SK-N-SH (cell line): ENCODE measurements at places on chromosomes 2 and 18. TPM values are rescaled to one million over a fixed set of nuclear protein-coding genes. Genes with fewer than 3 reads are reported as not detected.

GRCh38 chr18:78378403-78378802 is 601.2 kb upstream of the SALL3 start:
- H3K27me3 ChIP-seq: no peaks in the 10 kb centered on the region
- no peaks in the 10 kb centered on the region for H3K4me1 ChIP-seq
- H3K36me3 ChIP-seq: no peaks in the 10 kb centered on the region
- no peak overlapping the region for H3K4me3 ChIP-seq
- H3K27ac ChIP-seq: no peak overlapping the region

GRCh38 chr2:240946654-240947053 is 40.5 kb downstream of the CROCC2 start:
- H3K4me3 ChIP-seq: no peak overlapping the region
- no peaks in the 10 kb centered on the region for H3K36me3 ChIP-seq
- no peak overlapping the region for H3K27ac ChIP-seq
- H3K27me3 ChIP-seq: no peaks in the 10 kb centered on the region
- DNase-seq: no peak

GRCh38 chr2:223711596-223712326 is 109.6 kb upstream of the SCG2 start:
- no peaks in the 10 kb centered on the region for H3K27me3 ChIP-seq
- H3K4me3 ChIP-seq: no peak overlapping the region
- peaks cover 3% of the 10 kb centered on the region for H3K36me3 ChIP-seq
- no peak for DNase-seq
- H3K4me1 ChIP-seq: no peaks in the 10 kb centered on the region; the same call in 1 of the 2 replicates

Gene TDRD15
- not detected in 2 replicates for polyA plus RNA-seq

Gene ADCYAP1
- polyA plus RNA-seq: not detected in 2 replicates

GRCh38 chr2:30362468-30363081 is 84.5 kb upstream of the LCLAT1 start:
- no peaks in the 10 kb centered on the region for H3K27me3 ChIP-seq
- DNase-seq: no peak
- H3K27ac ChIP-seq: no peak overlapping the region
- no peaks in the 10 kb centered on the region for H3K36me3 ChIP-seq
- peaks cover 41% of the 10 kb centered on the region; the same call in 1 of the 2 replicates for H3K4me1 ChIP-seq
- H3K4me3 ChIP-seq: no peak overlapping the region

- no peak overlapping the region for H3K27ac ChIP-seq
- peak; percentile 87 for DNase-seq
- no peaks in the 10 kb centered on the region for H3K36me3 ChIP-seq
- no peak overlapping the region for H3K4me3 ChIP-seq
- H3K27me3 ChIP-seq: no peaks in the 10 kb centered on the region
- H3K4me1 ChIP-seq: no peaks in the 10 kb centered on the region
These were observed 160.7 kb upstream of the HDAC4 start for GRCh38 chr2:239561446-239562001.

DNA sequence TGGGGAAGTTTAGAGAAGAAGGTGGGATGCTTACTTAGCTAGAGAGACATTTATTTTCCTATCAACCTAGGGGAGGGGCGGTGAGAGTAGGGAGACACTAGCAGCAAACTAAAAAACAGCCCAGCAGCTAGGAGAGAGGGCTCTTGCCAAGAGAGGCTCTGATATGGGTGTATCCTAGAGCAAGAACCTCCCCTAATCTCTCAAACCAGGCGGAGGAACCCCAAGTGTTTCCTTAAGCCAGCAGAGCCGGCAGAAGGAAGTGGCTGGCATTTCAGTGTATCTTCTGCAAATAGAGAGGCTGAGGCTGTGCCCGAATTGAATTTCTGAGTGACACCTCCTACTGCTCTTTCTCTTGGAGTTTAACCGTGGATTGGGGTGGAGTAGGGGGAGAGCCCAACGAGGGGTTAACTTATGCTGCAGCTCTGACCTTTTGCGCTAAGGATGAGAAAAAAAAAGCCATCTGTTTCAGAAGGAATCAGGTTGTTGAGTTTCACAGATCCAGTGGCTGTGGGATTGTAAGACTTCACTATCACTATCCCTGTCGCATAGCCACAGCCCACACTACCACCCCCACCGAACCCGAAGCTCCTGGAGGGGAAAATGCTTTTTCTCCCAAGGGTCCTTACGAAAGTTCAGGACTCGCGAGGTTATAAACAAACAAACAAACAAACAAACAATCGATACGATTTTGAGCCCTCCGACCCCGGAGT is 1.4 kb downstream of the ST8SIA5 start:
- H3K27ac ChIP-seq: no peak overlapping the region
- no peaks in the 10 kb centered on the region; the same call in 1 of the 2 replicates for H3K4me1 ChIP-seq
- no peaks in the 10 kb centered on the region for H3K36me3 ChIP-seq
- no peak overlapping the region for H3K4me3 ChIP-seq

DNA sequence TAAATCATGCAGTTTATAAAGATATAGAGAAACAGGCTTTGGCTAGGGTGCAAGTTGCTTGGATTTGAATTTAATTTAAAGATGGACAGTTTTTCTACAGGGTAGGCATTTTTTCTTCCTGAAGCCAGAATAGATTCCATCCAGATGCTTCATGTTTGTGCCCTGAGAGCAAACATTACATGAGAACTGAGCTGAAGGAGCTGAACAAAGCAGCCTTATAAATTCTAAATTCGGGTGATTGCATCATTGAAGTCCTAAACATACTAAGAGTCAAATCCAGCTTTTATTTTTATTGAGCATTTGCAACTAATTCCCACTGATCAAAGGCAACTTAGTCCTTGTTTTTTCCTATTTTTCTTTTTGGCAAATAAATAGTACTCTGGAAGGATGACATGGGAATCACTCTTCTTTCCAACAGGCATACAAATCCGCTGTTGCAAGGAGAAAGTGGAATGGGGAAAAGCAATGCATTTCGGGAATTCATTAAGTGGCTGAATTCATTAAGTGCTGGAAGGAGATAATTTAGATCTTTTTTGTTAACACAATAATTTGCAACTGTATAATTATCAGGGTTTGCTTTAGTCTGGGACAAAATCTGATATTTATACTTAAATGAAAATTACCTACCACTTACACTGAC is 828.0 kb downstream of the SLC4A3 start:
- no peak overlapping the region for H3K27ac ChIP-seq

- no peak for DNase-seq
- peaks cover 5% of the 10 kb centered on the region; the same call in 1 of the 2 replicates for H3K4me1 ChIP-seq
- no peak overlapping the region for H3K4me3 ChIP-seq
These were observed 130.2 kb upstream of the ID2 start for GRCh38 chr2:8551622-8552074.

GRCh38 chr2:128841803-128842202 is 523.1 kb upstream of the HS6ST1 start:
- no peaks in the 10 kb centered on the region for H3K27me3 ChIP-seq
- no peak overlapping the region for H3K4me3 ChIP-seq
- H3K4me1 ChIP-seq: no peaks in the 10 kb centered on the region

- H3K27me3 ChIP-seq: no peaks in the 10 kb centered on the region
- peak overlapping the region; percentile 60 for H3K27ac ChIP-seq
- peaks cover 11% of the 10 kb centered on the region for H3K4me1 ChIP-seq
- peaks cover 18% of the 10 kb centered on the region for H3K36me3 ChIP-seq
- H3K4me3 ChIP-seq: no peak overlapping the region
These were observed 59.2 kb downstream of the RBMS1 start for GRCh38 chr2:160434254-160434948.

- H3K36me3 ChIP-seq: no peaks in the 10 kb centered on the region
- peak; percentile 78 for DNase-seq
- H3K27me3 ChIP-seq: no peaks in the 10 kb centered on the region
- peaks cover 9% of the 10 kb centered on the region for H3K4me1 ChIP-seq
These were observed at the start of gene ZSWIM2 for GRCh38 chr2:186848873-186849578. Gene ZSWIM2 (minus strand): TSS chr2:186849170. CDS start chr2:186849130, 40 bp downstream.

Gene DNAJC5G
- polyA plus RNA-seq: 0.18 TPM in 1 of 2 replicates, not detected in the other

Gene CD8B
- polyA plus RNA-seq: not detected in 2 replicates

GRCh38 chr2:203934041-203934492 is 2.5 kb upstream of the ICOS start:
- no peaks in the 10 kb centered on the region for H3K27me3 ChIP-seq
- H3K27ac ChIP-seq: no peak overlapping the region
- H3K36me3 ChIP-seq: no peaks in the 10 kb centered on the region

Gene LOXHD1
- not detected in 2 replicates for polyA plus RNA-seq

DNA sequence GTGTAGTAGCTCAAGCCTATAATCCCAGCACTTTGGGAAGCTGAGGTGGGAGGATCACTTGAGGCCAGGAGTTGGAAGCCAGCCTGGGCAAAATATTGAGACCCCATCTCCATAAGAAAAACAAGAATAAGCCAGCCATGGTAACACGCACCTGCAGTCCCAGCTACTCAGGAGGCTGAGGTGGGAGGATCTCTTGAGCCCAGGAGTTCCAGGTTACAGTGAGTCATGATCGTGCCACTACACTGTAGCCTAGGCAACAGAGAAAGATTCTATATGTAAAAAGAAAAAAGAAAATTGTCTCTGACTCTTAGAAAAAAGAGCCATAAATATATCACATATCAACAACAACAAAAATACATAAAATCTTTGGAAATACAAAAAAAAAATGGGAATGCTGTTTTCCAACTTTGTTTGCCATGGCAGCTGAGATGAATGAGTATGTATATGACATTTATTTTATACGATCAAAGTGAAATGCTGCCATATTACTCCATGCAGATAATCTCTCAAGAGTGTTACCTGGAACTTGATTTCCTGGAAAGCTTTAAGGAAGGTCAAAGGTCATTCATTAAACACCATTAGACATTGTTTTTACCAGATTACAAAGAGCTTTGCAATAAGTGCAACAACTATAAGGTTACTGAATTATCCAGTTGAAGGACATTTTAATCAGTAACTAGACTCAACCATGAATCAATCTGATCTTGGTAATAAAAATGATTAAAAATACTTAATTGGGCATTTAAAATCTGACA is 19.7 kb upstream of the DAPL1 start:
- no peaks in the 10 kb centered on the region for H3K4me1 ChIP-seq
- no peaks in the 10 kb centered on the region for H3K36me3 ChIP-seq
- no peaks in the 10 kb centered on the region for H3K27me3 ChIP-seq
- no peak overlapping the region for H3K4me3 ChIP-seq
- no peak overlapping the region for H3K27ac ChIP-seq

GRCh38 chr18:12857215-12857905 is 26.7 kb downstream of the PTPN2 start:
- no peaks in the 10 kb centered on the region for H3K36me3 ChIP-seq
- no peak for DNase-seq
- H3K4me1 ChIP-seq: no peaks in the 10 kb centered on the region; the same call in 1 of the 2 replicates

Gene FBXO48
- 0.30 and 0.45 TPM in 2 replicates for polyA plus RNA-seq

- no peak overlapping the region for H3K27ac ChIP-seq
- 0 out of 2 replicates have a peak overlapping the region, but pooled peaks have one; percentile 2 for H3K4me3 ChIP-seq
- no peak for DNase-seq
- H3K4me1 ChIP-seq: no peaks in the 10 kb centered on the region
These were observed 65.0 kb downstream of the EPB41L5 start for GRCh38 chr2:120077896-120078295.

Gene KLHL30
- polyA plus RNA-seq: not detected in 2 replicates

DNA sequence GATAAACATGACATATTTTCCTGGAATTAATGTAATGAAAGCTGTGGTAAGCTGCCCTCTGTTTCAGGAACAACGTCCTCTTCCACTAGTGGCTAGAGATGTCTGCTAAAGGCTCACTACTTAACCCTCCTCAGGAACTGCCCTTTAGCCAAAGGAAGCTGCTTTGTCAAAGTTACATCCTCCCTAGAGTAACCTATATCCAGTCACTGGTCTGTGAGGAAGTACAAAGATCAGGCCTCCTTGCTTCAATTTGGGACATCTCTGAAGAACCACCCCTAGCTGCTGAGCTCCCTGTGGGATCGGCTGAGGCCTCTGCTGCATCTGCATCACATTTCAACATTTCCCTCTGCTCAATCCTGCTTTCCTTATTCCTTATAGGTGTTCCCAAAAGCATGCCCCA is 107.8 kb downstream of the PRELID3A start:
- H3K4me3 ChIP-seq: no peak overlapping the region
- DNase-seq: no peak
- H3K4me1 ChIP-seq: peaks cover 8% of the 10 kb centered on the region; the same call in 1 of the 2 replicates
- no peaks in the 10 kb centered on the region for H3K36me3 ChIP-seq
- no peak overlapping the region for H3K27ac ChIP-seq

DNA sequence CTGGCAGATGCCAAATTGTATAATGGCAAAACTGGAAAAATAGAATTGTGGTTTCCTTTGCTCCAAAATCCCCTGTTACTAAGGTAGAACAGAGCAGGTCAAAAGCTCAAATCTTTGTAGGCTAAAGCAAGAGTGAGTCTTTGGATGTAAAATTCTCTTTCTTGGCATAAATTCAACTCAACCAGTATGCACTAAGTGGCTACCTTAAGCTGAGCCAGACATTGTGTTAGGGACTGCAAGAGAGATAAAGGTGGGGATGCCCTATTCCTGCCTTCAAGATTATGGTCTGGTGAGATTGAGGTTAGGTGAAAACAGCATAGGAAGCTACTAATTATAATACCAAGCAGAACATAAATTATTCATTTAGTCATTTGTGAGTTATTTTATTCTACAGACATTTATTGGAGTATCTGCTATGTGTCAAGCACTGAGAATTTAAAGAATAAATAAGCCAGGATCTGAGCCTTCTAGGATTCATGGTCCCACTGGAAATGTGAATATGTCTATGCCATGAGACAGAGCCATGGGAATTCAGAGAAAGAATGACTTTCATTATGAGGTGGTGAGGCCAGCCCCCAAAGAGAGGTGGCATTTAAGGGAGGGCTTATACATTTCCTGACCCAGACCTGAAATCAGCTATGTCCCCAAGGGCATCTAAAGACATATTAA is 198.0 kb upstream of the NCKAP5 start:
- no peaks in the 10 kb centered on the region for H3K27me3 ChIP-seq
- H3K36me3 ChIP-seq: no peaks in the 10 kb centered on the region
- no peak overlapping the region for H3K27ac ChIP-seq
- no peak for DNase-seq
- no peak overlapping the region for H3K4me3 ChIP-seq
- H3K4me1 ChIP-seq: no peaks in the 10 kb centered on the region

GRCh38 chr18:25704071-25704470 is 352.1 kb upstream of the ZNF521 start:
- H3K27me3 ChIP-seq: no peaks in the 10 kb centered on the region; the same call in 1 of the 2 replicates
- H3K27ac ChIP-seq: no peak overlapping the region
- no peaks in the 10 kb centered on the region for H3K36me3 ChIP-seq
- H3K4me1 ChIP-seq: no peaks in the 10 kb centered on the region
- no peak for DNase-seq

GRCh38 chr2:88828397-88829137 is 137.1 kb downstream of the RPIA start:
- H3K4me3 ChIP-seq: no peak overlapping the region
- no peak overlapping the region for H3K27ac ChIP-seq
- no peak for DNase-seq
- H3K36me3 ChIP-seq: no peaks in the 10 kb centered on the region

DNA sequence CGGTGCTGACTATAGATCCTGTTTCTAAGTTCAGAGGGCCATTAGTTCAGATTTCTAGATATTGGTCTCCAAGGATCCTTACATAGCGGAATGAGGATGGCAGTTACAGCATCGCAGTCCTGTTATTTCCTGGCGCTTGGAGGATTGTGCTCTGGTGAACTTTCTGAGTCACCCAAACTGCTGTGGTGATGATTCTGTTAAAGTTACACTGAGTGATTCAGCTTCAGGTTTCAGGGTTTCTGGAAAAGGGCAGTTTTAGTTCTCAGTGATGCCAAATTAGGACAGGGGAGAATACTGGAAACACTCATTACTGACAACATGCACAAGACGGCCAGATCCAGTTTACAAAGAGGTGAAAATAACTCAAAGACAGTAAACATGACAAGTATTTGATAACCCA is 52.1 kb upstream of the ANKRD62 start:
- H3K36me3 ChIP-seq: no peaks in the 10 kb centered on the region
- no peak overlapping the region for H3K27ac ChIP-seq
- no peak for DNase-seq
- H3K4me3 ChIP-seq: no peak overlapping the region
- H3K27me3 ChIP-seq: peaks cover 53% of the 10 kb centered on the region

GRCh38 chr2:28547223-28547860 is 51.5 kb downstream of the PLB1 start:
- peaks cover 13% of the 10 kb centered on the region; the same call in 1 of the 2 replicates for H3K4me1 ChIP-seq
- H3K27me3 ChIP-seq: peaks cover under 1% of the 10 kb centered on the region; the same call in 1 of the 2 replicates
- no peak overlapping the region for H3K27ac ChIP-seq
- H3K36me3 ChIP-seq: no peaks in the 10 kb centered on the region
